Epithelial cell of proximal tubule (primary cell): ENCODE measurements at places on chromosomes 13 and 19.
A peak's percentile ranks its signal among the peaks of the same experiment; 100 is the strongest.

DNA sequence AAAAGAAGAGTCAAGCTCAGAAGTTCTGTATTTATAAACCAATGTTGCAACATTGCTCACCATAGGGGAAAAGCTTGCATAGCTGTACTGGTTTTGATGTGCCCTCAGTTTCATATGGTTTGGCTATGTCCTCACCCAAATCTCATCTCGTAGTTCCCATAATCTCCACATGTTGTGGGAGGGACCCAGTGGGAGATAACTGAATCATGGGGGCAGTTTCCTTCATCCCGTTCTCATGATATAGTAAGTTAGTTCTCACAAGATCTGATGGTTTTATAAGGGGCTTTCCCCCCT, 73.9 kb downstream of the TNFRSF19 start:
- no peak for DNase-seq

DNA sequence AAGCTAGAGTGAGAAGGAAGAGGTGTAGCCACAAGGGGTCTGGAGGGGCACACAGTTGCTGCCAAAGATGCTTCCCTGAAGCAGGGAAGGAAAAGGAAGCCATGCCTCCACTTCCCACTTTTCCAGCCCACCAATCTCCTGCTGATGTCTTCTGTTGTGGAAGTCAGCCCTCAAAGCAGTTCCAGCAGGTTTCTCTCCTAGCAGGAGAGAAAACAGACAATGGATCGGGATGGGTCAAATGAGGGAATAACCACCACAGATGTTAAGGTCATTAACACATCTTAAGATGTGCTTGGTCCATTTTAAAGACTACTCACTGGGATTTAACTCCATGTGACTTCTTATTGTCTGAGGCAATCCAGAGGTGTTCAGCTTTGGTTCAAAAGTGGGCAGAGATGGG, 284.1 kb upstream of the SOX21 start:
- no peak for DNase-seq

DNA sequence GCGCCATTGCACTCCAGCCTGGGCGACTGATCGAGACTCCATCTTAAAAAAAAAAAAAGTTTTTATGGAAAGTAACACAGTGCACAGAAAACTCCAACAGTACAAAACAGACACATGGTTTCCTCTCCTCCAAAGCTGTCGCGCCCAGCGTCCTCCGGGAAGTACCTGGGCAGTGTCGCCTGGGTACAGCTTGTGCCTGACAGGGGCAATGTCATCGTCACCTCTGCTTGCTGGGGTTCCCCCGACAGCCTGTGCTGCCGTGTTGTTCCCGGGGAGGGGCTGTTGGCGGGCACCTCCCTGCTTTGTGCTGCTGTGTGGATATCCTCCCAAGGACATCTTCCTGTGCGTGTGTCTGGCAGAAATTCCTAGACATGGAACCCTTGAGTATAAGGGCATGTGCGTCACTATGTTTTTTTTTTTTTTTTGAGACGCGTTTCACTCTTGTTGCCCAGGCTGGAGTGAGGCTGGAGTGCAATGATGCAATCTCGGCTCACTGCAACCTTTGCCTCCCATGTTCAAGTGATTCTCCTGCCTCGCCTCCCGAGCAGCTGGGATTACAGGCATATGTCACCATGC, 2.4 kb upstream of the F2RL3 start:
- DNase-seq: peak; percentile 26

DNA sequence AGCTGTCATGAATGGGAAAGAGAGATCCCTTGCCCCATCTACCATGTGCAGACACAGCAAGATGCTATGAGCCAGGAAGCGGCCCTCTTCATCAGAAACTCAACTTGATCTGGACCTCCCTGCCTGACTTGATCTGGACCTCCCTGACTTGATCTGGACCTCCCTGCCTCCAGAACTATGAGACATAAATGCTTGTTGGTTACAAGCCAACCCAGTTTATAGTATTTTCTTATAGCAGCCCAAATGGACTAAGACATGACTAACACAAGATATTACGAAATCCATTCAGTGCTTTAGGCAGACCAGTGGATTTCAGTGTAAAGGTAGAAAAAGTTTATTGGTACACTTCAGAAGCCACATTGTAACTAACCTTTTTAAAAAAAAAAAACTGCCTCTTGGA, 15.6 kb downstream of the PCID2 start:
- no peak for DNase-seq

DNA sequence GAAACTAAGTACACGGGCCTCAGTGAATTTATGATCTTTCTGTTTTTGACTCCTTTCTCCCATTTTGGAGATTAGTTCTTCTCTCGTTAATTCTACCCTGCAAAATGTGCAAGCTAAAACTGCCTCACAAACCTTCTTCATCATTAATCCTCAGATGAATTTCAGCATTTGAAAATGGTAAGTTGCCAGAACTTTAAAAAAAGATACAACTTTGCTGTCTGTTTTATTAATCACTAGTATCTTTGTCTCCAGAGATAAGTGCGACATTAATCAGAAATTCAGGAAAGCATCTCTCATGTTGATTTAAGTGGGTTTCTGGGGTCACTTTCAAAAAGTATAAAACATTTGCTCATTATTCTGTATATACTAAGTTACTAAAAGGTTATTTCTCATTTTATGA, 227.0 kb upstream of the RXFP2 start:
- no peak for DNase-seq

DNA sequence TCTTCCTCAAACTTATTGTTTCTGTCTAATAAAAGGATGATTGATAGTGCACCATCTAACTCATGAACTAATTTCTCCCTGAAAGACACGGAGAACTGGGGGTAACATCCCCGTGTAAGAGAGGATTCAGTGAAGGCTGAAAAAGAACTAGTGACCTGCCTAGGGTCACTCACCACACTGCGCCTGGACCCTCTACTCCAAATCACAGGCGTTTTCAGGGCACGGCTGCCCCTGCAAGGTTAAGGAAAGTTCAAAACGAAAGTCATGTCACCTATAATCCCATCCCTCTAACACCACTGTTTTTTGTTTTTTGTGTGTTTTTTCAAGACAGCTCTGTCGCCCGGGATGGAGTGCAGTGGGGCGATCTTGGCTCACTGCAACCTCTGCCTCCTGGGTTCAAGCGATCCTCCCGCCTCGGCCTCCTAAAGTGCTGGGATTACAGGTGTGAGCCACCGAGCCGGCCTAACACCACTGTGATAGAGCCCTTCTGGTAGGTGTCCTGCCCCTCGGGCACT, 8.7 kb downstream of the URAD start:
- no peak for DNase-seq

GRCh38 chr13:42412812-42413483, 141.0 kb downstream of the AKAP11 start:
- DNase-seq: no peak

GRCh38 chr13:97875218-97875617, 78.3 kb upstream of the IPO5 start:
- DNase-seq: no peak

GRCh38 chr13:51759240-51759639, 44.7 kb downstream of the DHRS12 start:
- no peak for DNase-seq

GRCh38 chr19:38164526-38164925, 59.5 kb downstream of the DPF1 start:
- no peak for DNase-seq

DNA sequence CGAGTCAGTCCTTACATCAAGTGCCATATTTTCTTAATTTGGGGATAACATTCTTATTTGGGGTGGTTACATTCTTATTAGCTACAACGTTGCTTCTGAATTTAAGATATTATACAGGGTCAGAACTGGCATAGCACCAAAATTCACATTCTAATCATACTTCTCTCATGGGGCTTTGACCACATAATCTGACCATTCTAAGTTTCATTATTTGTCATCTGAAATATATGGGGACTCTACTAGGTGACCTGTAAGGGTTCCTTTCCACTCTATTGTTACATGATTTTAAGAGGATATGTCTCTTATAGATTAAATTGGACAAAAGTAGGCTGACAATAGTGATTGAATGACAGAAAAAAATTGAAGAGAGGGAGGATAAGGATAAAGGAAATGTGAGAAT, 536.5 kb downstream of the KCTD12 start:
- no peak for DNase-seq

DNA sequence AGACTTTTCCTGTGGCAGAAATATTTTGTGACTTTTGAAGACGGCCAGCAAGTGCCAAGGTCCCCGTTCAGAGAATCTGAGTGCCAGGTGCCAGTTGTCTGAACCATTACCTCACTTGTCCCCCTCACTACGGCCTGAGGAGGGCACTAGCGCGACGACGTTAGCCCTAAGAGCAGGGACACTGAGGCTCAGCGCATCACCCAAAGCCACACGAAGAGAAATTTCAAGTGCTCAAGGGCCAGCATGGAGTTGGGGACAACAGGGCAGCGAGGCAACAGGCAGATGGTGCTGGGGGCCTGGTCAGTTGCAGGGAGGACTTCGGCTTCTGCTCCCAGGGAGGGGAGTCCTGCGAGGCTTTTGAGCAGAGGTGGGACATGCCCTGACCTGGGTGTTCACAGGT, 9.5 kb upstream of the TYK2 start:
- no peak for DNase-seq

GRCh38 chr19:2766594-2767372, 16.3 kb downstream of the SGTA start:
- no peak for DNase-seq

GRCh38 chr13:21688056-21688455, 17.2 kb downstream of the FGF9 start:
- DNase-seq: no peak

- DNase-seq: no peak
These were observed 223.6 kb downstream of the TM9SF2 start for GRCh38 chr13:99724633-99725517.

- DNase-seq: no peak
These were observed 159.8 kb downstream of the CYSLTR2 start for GRCh38 chr13:48813518-48813917.

DNA sequence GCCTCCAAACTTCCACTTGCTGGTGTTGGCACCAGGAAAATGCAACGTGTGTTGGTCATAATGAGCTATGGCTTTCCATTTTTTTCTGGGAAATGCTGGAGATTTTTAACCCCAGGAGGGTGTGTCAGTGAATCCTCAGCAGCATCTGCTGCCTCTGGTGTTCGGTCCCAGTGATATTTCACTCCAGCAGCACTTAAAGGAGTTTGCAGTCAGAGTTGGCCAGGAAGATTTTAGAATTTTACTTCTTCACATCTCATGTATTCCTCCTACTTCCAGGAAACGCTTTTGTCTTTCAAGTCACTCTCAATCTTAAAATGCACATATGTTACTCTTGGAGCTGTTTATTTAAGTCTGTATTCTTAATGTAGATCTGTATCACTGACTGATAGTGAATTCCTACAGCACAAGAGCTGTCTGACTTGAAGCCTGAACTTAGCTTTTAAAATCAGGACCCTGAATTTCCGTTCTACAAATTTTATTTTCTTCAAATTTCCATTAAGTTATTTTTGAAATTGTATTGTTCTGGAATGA, 903.4 kb upstream of the SLC10A2 start:
- no peak for DNase-seq

GRCh38 chr19:30669329-30670010, 297.3 kb downstream of the ZNF536 start:
- no peak for DNase-seq

GRCh38 chr19:16328824-16329482, 4.3 kb downstream of the KLF2 start:
- DNase-seq: no peak

GRCh38 chr13:38990693-38991092, at the start of gene STOML3:
TSS of gene STOML3 (minus strand) at chr13:38990831. CDS start at chr13:38990721, 110 bp downstream.
- DNase-seq: no peak

GRCh38 chr19:1860042-1860775, 3.2 kb downstream of the KLF16 start:
- no peak for DNase-seq

- DNase-seq: no peak
These were observed 1247.3 kb downstream of the SLITRK1 start for GRCh38 chr13:82634946-82635345.

- no peak for DNase-seq
These were observed 369.6 kb downstream of the DCT start for GRCh38 chr13:94109715-94110374.

DNA sequence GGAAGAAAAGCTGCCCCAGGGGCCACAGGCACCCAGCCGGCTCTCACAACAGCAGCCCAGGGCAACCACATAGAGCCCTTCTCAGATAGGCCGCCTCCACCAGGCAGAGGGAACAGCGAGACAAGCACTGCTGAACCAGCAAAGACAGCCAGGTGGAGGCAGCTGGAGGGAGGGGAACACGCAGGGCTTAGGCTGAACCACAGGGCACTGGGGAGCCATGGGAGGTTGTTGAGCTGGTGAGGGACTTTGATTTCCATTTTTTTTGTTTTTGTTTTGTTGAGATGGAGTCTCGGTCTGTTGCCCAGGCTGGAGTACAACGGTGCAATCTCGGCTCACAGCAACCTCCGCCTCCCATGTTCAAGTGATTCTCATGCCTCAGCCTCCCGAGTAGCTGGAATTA, 3.5 kb downstream of the GAMT start:
- no peak for DNase-seq

DNA sequence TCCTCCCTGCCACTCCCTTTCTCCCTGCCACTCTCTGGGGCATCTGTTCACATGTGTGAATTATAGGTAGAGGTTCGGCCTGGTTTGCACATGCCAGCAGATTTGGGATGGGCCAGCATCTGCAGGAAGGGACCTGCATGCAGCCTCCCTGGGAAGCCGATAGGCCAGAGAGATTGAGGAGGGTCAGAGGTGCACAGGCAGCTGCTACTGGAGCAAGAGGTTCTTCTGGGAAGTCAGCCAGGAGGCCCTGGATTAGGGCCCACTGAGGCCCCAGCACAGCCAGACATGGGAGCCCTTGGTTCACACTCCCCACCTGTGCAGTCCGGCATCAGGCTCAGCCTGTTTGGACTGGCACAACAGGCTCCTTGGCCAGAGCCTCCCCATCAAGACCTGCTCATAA, 12.1 kb downstream of the TUBA3C start:
- no peak for DNase-seq

- no peak for DNase-seq
These were observed 402.3 kb downstream of the DACH1 start for GRCh38 chr13:71464686-71465085.

GRCh38 chr19:47023448-47023794, 3.8 kb downstream of the NPAS1 start:
- DNase-seq: no peak

GRCh38 chr13:52020191-52020590, 4.3 kb upstream of the UTP14C start:
- DNase-seq: no peak

- DNase-seq: no peak
These were observed 195.8 kb upstream of the KLF12 start for GRCh38 chr13:74329962-74330361.

GRCh38 chr19:34734537-34735103, 577 bp downstream of the ZNF181 start:
- peak; percentile 69 for DNase-seq

GRCh38 chr19:44582581-44583265, 30.6 kb upstream of the IGSF23 start:
- no peak for DNase-seq

DNA sequence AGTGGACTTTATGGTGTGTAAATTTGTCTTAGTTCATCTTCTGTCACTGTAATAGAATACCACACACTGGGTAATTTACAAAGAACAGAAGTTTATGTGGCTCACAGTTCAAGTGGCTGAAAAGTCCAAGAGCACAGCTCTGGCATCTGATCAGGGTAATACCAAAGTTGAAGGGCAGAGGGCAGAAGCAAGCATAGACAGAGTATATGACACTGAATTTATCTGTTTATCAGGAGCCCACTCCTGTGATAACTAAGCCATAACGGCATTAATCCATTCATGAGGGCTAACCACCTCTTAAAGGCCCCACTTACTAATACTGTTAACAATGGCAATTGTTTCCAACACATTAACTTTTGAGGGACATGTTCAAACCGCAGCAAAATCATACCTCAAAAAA, 4.0 kb upstream of the RFXAP start:
- no peak for DNase-seq
